Activated CD8-positive, alpha-beta T cell treated with anti-CD3 and anti-CD28 coated beads for 36 hours (primary cell): ENCODE measurements at places on chromosomes 2 and 18.

DNA sequence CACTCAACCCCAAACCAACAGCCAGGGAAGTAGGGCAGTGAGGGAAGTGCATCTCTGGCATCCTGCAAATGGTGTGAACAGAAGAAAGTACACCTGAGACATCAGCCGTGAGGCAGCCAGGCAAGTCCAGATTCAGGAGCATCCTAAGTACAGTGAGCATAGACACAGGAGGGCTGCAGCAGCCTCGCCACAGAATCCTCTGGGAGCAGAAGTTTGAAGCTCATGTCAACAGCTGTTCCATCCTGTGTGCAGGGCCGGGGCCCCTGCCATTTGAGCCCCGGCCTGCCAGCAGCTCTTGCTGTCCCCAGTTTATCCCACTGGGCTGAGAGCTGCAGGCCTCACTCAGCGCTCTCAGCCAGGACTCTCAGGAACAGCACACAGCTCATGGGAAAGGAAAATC is 14.5 kb downstream of the LOXHD1 start:
- DNase-seq = no peak

GRCh38 chr2:178250429-178250828 is 56.1 kb downstream of the OSBPL6 start:
- no peak for DNase-seq

GRCh38 chr18:62751341-62751821 is 36.0 kb downstream of the PHLPP1 start:
- peak; percentile 6 for DNase-seq

DNA sequence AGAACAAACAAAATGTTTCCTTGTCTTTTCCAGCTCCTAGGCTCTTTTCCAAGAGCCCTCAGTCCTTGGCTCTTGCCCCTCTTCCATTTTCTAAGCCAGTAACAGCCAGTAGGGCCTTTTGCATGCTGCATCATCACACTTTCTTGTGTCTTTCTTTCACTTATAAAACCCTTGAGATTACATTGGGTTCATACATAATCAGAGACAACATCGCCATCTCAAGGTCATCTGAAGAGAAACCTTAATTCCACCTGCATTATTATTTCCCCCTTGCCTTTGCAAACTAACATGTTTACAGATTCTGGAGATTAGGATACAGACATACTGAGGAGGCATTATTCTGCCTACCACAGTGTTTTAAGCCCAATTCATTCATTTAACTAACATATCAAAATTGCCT is 697.3 kb downstream of the TRIB2 start:
- no peak for DNase-seq

DNA sequence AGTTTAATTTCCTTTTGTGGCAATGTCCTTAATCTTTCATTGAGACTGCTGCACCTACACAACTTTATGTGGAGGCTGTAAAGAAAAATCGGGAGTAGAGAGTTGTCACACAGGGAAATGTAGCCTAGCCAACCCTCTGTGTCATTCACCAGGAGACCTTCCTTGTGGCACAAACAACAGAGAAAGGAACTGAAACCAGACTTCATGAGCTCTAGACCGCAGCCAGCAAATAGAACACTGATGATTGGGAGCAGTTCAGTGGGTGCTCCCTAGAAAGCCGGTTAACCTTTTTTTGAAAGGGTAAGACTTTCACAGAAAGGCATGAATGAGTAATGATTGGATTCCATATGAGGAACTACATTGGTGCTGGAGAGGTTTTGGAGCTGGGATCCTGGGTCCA is 1752.4 kb upstream of the CELF4 start:
- DNase-seq = no peak

DNA sequence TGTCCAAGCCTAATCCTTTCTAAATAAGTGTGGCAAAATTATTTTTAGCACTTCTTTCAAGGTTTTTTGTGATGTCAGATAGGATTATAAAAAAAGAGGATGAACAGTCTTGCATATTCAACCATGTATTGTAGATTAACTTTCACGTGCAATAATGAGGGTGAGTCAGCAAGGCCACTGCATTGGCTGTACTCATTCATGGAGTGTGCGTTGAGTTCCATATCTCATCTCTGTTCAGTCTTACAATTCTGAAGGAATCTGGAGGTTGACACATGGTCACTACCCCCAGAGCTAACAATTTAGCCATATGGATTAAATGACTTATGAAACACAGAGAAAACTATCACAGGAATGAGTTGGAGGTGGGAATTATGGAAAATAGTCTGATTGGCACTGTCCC is 810.5 kb downstream of the SLC4A3 start:
- no peak for DNase-seq

DNA sequence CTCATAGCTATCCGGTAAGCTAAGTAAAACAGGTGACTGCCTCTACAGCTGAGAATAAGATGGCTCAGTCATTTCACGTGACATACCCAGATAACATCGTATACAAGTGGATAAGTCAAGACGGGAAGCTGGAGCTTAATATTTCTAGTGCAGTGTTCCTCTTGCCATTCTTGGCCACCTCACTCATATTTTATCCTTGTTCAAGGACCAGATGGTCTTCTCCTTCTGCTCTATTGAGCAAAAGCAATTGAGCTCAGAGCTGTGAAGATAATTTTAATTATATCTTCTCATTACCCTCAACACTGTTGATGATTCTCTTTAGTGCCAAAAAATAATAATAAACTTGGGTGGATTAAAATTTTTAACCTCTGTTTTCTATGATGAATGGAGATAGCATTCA is 201.1 kb downstream of the DCC start:
- no peak for DNase-seq

DNA sequence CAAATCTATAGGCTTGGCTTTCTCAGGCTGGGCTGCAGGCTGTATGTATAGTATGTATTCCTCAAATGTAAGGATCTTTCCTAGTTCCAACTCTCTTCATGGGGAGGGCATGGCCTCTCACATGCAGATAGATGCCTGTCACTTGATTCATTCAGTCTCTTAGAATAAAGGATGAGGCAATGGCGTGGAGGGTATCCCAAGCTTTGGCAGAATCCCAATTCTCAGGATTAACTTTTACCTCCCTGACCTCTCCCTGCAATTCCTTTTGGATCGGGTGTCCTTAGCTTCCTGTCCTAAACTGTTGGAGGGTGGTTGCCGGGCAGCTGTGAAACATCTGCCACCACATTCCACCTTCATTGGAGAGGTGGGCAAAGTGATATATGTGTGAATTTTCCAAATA is 80.3 kb downstream of the INSIG2 start:
- DNase-seq = no peak

- no peak for DNase-seq
Measured at GRCh38 chr2:4357121-4357520, 653.7 kb downstream of the DCDC2C start.

DNA sequence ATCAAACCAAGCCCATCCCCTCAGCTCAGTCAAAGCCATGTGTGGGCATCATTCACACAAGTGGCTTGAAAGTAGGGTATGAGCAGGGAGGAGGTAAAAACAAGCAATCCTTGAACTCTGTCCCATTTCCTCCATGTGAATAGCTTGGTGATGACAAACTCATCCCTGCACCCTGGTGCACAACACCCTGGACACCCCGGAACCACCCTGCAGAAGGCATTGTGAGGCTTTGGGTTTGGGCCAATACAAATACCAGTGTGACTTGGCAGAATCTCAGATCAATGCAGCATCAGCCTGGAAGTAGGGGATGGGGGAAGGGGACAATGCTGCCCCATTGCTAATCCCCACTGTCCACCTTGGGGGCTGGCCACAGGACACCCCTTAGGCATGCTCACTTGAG is 28.6 kb downstream of the TGFA start:
- DNase-seq = no peak

GRCh38 chr18:45627204-45627526 is 11.9 kb downstream of the SLC14A2 start:
- no peak for DNase-seq

DNA sequence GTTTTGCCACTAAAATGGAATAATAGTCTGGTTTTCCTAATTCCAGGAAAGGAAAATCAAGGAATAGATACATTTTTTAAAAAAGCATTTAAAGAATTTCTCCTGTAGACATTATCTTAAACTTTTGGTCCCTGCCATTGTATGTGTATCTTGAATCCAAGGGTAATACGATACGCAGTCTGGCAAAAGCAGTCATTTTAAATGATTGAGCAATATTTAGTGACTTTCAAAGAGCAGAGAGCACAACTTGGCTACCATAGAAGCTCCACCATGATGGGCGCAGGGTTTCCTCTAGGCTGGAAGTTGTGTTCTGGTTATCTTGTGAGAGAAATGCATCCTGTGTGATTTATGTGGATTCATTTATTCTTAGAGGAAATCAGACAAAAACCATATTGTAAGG is 92.9 kb downstream of the NEDD4L start:
- no peak for DNase-seq

GRCh38 chr2:238855891-238856580 is 8.2 kb downstream of the TWIST2 start:
- no peak for DNase-seq

DNA sequence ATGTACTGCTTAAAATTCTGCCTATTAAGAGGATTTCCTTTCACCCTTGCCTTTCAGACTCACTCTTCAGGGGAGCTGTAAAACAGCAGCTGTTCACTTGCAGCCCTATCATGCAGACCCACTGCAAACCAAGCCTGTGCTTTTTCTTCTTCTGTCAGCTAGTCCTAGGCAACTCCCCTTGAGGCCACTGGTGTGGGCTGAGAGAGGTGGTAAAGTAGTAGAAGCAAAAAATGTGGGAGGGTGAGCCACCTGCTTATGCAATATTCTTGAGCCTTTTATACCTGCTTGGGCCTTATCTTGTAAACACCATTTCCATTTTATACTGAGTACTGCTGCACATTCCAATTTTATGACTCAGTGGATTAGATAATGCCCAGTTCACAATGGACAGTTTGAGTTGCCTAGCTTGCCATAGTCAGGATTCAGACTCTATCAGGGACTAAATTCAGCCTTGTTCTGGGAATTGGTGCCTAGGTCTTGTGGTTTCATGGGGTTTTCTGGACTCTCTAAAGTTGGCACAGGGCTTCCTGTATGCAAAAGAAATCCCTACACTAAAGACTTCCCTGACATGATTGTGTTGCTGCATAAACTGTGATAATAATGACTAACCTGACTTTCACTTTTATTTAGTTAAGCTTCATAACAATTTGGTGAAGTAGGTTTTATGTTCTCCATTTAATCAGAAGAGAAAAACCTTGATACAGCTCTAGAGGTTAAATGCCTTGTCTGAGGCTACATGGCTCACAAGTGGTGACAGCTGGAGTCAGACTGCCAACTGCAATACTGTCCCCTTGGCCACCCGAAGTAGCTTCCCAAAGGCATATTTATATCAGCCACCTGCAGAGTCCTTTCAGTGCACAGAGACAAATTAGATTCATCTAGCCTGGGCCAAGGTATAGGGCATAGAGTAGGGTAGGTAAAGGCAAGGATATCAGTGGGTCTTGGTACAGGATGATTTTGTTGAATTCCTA is 47.4 kb upstream of the KDM3A start:
- peak; percentile 29 for DNase-seq

DNA sequence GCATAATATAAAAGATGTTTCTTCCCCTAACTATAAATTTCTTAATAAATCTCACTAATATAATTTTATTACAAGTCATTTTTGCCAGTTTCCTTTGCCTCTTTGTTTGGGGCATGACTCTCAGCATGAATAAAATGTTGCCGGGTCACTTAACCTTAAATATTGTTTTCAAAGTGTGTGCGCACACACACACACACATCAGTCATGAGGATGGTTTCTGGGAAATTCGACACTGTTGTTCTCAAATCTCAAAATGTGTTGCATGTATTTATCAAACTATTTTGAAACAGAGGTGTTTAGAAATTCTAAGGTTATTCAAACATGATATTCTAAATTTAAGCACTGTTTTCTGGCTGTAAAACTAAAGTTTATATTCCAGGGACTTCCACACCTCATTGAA is 31.5 kb downstream of the FAP start:
- no peak for DNase-seq

DNA sequence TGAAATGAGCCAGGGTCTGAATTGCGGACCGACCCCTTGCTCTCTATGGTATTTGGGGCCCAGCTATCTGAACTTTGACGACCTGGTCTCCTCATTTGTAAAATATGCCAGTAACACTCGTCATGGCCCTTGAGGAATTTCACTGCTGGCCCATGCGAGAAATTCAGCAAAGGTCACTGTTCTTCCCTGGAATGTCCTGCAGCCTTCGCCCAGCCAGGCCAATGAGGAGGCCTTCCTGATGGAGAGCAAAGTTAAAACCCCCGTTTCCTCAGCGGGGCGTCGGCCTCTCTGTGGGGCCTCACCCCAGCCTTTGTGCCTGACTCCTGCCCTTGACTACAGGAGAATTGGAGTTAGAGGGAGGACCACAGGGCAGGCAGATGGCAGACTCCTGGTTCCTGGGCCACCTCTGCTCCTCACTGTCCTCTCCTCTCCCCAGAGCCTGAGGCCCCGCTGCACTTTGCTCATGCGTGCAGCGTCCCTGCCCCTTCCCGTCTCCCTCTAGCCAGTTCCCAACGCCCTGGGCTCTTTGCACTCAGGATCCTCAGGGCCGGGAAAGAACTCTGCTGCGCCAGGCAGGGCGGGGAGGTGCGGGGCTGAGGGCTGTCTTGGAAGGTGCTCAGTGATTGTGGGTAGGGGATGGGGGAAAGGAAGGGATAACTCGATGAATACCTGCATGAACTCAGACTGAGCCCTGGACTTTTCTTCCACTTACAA is 257.0 kb upstream of the RAB6C start:
- no peak for DNase-seq

DNA sequence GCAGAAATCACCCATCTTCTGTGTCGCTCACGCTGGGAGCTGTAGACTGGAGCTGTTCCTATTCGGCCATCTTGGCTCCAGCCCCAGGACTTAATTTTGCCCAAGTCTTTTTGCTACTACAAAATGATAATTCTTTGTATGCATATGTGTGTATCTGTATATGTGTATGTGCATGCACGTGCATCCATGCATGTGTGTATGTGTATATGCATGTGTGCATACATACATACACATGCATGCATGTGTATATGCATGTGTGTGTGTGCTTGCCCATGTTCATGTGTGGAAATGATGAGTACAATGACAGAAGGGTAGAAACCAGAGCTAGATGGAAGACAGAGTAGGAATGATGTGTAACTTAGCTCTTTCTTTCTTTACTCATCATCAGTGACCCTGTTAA is 497.9 kb upstream of the SPRED2 start:
- no peak for DNase-seq
